ENCODE measurements at places on chromosomes 2 and 18. TPM values are rescaled to one million over a fixed set of nuclear protein-coding genes. Genes with fewer than 3 reads are reported as not detected.

DNA sequence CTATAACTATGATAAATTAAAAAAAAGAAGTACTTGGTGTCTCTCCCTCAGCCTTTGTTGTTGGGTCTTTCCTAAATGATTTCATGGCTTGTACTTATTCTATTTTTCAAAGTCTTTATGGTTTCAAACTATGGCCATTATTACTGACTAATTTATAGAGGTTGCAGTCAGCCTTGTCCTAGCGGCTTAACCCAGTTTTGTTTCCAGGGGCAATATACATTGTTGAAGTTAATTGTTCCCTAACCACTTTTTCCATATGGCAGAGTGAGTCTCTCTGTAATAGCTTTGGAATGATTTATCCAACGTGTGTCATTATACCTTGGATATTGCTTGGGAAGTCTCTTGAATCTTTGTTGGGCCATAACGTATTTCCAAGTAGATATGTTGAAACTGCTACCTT lies 408.8 kb downstream of the HRH4 start:
- H3K4me1 ChIP-seq, result no peaks in the 10 kb centered on the region
- no peaks in the 10 kb centered on the region for H3K36me3 ChIP-seq
- H3K27me3 ChIP-seq, result no peaks in the 10 kb centered on the region
- no peak for DNase-seq
- no peak overlapping the region for H3K4me3 ChIP-seq

GRCh38 chr18:23380817-23381216 lies 72.3 kb upstream of the RIOK3 start:
- H3K4me1 ChIP-seq, result peaks cover 27% of the 10 kb centered on the region
- H3K36me3 ChIP-seq, result peaks cover 4% of the 10 kb centered on the region
- no peak for DNase-seq

The IL36B gene
- total RNA-seq, result not detected

GRCh38 chr2:149098701-149099100 lies 60.2 kb downstream of the LYPD6B start:
- H3K27ac ChIP-seq, result no peak overlapping the region
- H3K4me3 ChIP-seq, result peak overlapping the region; percentile 10
- peaks cover 7% of the 10 kb centered on the region for H3K27me3 ChIP-seq
- peaks cover 11% of the 10 kb centered on the region for H3K36me3 ChIP-seq
- peaks cover 10% of the 10 kb centered on the region for H3K4me1 ChIP-seq
- DNase-seq, result no peak

DNA sequence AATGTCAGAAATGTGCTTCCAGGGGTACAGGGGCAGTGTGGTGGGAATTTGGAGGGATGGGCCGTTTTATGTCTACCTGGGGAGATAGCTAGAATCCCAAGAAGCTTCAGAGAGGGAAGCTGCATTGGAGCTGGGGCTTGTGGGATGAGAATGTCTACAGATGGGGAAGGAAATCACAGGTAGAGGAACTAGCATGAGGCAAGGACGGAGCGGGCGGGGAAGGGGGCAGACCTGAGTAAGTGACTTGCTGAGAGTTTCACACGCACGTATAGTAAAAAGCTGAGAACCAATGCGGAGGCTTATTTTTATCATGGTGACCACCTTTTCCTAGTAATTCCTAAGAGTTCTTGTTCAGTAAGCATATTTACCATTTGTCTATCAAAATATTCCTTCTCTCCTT lies 6.3 kb downstream of the C2orf80 start:
- H3K4me3 ChIP-seq, result no peak overlapping the region
- H3K4me1 ChIP-seq, result peaks cover 20% of the 10 kb centered on the region
- DNase-seq, result no peak
- H3K27me3 ChIP-seq, result peaks cover 28% of the 10 kb centered on the region
- H3K36me3 ChIP-seq, result no peaks in the 10 kb centered on the region
- H3K27ac ChIP-seq, result no peak overlapping the region

GRCh38 chr18:62841405-62841804 lies 126.1 kb downstream of the PHLPP1 start:
- no peak overlapping the region for H3K27ac ChIP-seq
- no peaks in the 10 kb centered on the region for H3K27me3 ChIP-seq
- peaks cover 14% of the 10 kb centered on the region for H3K36me3 ChIP-seq
- H3K4me1 ChIP-seq, result no peaks in the 10 kb centered on the region
- DNase-seq, result no peak
- H3K4me3 ChIP-seq, result no peak overlapping the region

DNA sequence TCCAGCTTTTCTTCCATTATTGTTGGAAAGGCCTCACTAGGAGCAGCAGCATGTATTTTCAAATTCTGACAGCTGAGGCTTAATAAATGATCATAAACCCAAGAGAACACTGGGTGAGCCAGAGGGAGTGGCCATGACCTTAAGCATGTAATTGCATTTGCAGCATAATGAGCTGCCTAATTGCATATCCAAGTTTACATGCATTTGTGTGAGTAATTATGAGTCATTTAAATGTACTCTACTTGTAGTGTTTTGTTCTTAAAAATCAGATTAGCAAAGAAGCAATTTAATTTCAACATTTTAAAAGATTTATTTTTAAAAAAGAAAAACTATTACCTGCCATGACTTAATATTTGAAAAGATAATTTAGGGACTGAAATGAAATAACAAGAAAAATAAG lies 74.8 kb downstream of the NOL10 start:
- no peaks in the 10 kb centered on the region for H3K27me3 ChIP-seq
- H3K27ac ChIP-seq, result no peak overlapping the region
- H3K4me3 ChIP-seq, result no peak overlapping the region
- no peak for DNase-seq
- H3K36me3 ChIP-seq, result peaks cover 11% of the 10 kb centered on the region
- no peaks in the 10 kb centered on the region for H3K4me1 ChIP-seq

DNA sequence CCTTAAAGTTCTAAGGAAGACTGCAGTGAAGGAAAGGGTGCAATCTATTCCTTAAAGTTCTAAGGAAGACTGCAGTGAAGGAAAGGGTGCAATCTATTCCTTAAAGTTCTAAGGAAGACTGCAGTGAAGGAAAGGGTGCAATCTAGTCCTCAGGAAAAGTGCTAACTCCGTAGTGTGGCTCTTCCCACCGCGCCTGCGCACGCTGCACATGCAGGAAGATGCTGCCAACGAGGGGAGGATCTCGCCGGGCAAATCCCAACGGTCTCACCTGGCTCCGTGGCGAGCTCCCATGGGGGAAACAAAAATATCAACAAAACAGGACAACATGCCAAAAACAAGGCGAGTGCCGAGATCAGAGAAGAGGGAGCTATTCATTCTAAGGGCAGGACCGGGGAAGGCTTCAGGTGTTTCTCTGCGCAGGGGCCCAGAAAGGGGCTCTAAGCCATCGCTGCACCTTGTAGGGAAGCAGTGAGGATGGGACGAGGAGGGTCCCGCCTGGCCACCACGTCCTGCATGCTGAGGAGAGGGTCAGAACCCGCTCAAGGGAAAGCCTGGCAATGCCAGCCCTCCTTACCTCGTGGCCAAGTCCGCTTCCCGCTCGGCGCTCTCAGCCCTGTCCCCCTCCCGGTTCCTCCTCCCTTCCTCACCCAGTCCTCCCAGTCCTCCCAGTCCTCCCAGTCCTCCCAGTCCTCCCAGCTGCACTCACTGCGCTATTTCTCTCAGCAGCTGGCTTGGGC lies 24.5 kb downstream of the TIMM21 start:
- H3K27ac ChIP-seq, result no peak overlapping the region
- H3K36me3 ChIP-seq, result no peaks in the 10 kb centered on the region
- no peak overlapping the region for H3K4me3 ChIP-seq
- DNase-seq, result no peak

- no peak overlapping the region for H3K4me3 ChIP-seq
- H3K27ac ChIP-seq, result no peak overlapping the region
- H3K27me3 ChIP-seq, result no peaks in the 10 kb centered on the region
- H3K4me1 ChIP-seq, result peaks cover 42% of the 10 kb centered on the region
Measured at GRCh38 chr18:48186861-48187260, 222.3 kb downstream of the ZBTB7C start.

The LYPD6 gene
- 16.4 TPM for total RNA-seq

DNA sequence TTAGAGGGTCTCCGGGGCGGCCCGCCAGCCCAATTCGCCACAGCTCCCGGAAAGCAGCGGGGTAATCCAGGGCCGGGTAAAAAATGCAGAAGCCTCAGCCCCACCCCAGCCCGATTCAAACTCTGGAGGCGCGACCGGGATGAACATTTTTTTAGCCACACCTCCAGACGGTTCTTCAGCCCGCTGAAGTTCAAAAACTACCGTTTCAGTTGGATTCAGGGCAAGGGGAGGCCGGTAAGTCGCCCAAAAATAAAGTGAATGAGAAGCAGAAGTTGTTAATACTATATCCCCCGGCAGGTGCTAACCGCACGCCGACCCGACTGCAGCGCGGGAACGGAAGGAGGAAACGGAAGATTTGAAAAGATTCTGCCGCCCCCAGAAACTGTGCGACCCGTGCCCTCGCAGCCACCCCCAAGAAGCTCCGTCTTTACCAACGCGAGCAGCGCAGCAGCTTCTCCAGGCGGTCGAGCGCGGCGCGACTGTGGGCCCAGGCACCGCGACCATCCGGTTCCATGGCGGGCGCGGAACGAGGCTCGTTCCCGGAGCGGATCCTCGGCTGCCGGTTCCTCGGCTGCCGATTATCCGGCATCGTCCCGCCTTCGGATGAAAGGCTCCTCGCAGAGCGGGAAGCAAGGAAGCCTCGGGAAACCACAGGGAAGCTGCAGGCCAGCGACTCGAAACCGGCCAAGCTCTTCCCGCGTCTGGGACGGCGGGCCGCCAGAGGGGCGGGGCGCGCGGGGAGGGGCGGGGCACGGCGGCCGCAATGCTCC lies at the start of gene BARD1:
Gene BARD1 (minus strand): TSS at position 703 of the 770 bp plus-strand sequence. CDS start 114 bp downstream, at position 589.
- peak within 1 kb of the TSS; percentile 98 for H3K27ac ChIP-seq
- H3K4me3 ChIP-seq, result peak within 1 kb of the TSS; percentile 97
- H3K4me1 ChIP-seq, result peaks cover 31% of the 10 kb centered on the region
- H3K27me3 ChIP-seq, result no peaks in the 10 kb centered on the region
- DNase-seq, result no peak

GRCh38 chr18:75530566-75531211 lies 103.2 kb upstream of the SMIM21 start:
- H3K27me3 ChIP-seq, result peaks cover 12% of the 10 kb centered on the region
- no peak for DNase-seq
- H3K36me3 ChIP-seq, result no peaks in the 10 kb centered on the region
- no peaks in the 10 kb centered on the region for H3K4me1 ChIP-seq

The SULT1C2 gene
- 5.9 TPM for total RNA-seq

- no peaks in the 10 kb centered on the region for H3K27me3 ChIP-seq
- peaks cover 4% of the 10 kb centered on the region for H3K36me3 ChIP-seq
- no peak overlapping the region for H3K4me3 ChIP-seq
- peaks cover 37% of the 10 kb centered on the region for H3K4me1 ChIP-seq
Measured at GRCh38 chr2:3126171-3126910, 251.3 kb downstream of the EIPR1 start.

DNA sequence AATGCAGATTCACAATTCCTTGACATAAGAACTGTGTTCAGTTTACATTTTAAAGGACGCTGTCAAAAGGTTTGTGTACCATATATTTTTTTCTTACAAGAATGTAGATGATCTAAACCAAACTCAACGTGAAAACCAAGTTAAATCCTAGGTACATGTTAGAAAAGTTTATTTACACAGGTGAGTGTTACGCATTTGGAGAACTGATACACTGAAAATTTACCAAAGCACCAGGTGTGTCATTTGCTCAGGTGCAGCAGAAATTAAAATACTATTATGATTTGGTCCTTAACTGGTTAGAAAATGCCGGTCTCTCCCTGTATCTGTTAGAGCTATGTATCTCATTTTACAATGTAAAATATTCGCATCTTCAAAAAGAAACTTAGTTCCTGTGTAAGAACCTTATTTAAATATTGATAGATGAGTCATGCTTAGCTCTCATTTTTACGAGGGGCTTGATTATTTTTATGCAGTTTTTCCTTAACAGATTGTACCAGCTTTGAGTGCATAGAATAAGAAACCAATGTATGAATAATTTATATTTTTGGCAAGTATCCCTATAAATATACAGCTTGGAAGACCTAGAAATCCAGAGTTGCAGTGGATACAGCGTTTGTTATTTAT lies 25.1 kb downstream of the MFF start:
- H3K4me1 ChIP-seq, result no peaks in the 10 kb centered on the region
- H3K4me3 ChIP-seq, result no peak overlapping the region
- H3K27ac ChIP-seq, result no peak overlapping the region
- H3K27me3 ChIP-seq, result no peaks in the 10 kb centered on the region

The TCF7L1 gene
- 27.4 TPM for total RNA-seq

The SETBP1 gene
- total RNA-seq, result 62.7 TPM

DNA sequence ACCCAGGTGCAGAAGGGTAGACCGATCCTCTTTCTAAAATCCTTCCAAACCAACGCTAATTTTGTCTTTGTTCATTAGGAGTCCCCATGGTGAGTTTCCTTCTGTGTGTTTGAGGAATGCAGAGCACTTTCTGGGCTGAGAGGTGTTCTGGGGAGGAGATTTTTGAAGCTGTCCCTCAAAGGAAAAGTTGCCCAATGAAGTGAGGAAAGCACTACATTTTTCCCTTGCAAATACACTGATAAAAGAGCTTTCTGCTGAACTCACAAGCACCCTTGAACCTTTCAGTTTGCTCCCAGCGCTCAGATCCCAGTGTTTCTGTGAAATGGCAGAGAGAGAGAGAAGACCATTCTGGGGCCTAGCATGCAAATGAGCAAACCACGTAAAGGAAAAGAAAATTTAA lies 299.6 kb upstream of the FANCL start:
- peaks cover 20% of the 10 kb centered on the region for H3K4me1 ChIP-seq
- no peak for DNase-seq
- H3K36me3 ChIP-seq, result no peaks in the 10 kb centered on the region
- no peak overlapping the region for H3K4me3 ChIP-seq

DNA sequence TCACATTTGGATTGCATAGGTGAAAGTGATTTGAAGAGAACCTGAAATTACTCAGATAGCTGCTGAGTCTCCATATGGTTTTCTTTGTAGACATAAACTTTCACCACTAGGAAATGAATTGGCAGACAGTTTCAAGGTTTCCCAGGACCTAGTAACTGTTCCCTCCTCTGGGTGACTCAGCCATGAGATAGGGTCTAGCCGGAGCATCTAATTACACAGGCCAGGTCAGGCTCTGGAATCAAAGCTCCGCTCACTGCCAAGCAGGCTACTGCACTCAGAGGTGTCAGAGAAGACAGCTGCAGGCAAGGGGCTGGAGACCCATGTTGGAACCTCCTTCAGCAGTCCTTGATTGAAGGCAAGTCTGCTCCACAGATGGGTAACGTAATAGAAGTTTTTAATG lies 429.2 kb downstream of the TNS1 start:
- no peak overlapping the region for H3K4me3 ChIP-seq
- H3K36me3 ChIP-seq, result peaks cover 4% of the 10 kb centered on the region
- H3K4me1 ChIP-seq, result peaks cover 3% of the 10 kb centered on the region
- DNase-seq, result no peak
- H3K27ac ChIP-seq, result no peak overlapping the region
- H3K27me3 ChIP-seq, result no peaks in the 10 kb centered on the region

The CCDC121 gene
- 5.6 TPM for total RNA-seq

- no peak overlapping the region for H3K27ac ChIP-seq
- DNase-seq, result no peak
- H3K4me3 ChIP-seq, result no peak overlapping the region
- peaks cover 11% of the 10 kb centered on the region for H3K36me3 ChIP-seq
Measured at GRCh38 chr2:58067001-58067400, 20.4 kb downstream of the VRK2 start.

The IL18R1 gene
- total RNA-seq, result 5.8 TPM

The SDC1 gene
- total RNA-seq, result 164 TPM

The AMER3 gene
- 10.9 TPM for total RNA-seq

- no peaks in the 10 kb centered on the region for H3K36me3 ChIP-seq
- DNase-seq, result no peak
- no peak overlapping the region for H3K27ac ChIP-seq
- H3K27me3 ChIP-seq, result peaks cover 39% of the 10 kb centered on the region
- peaks cover 5% of the 10 kb centered on the region for H3K4me1 ChIP-seq
- no peak overlapping the region for H3K4me3 ChIP-seq
Measured at GRCh38 chr2:45040786-45041185, 31.5 kb upstream of the SIX2 start.

The MPP4 gene
- 0.46 TPM for total RNA-seq

Data from type B pancreatic cell (in vitro differentiated cells).